ENCODE measurements at places on chromosomes 2 and 18.

GRCh38 chr2:150484461-150485021, 2.9 kb downstream of the RND3 start:
- DNase-seq = no peak

DNA sequence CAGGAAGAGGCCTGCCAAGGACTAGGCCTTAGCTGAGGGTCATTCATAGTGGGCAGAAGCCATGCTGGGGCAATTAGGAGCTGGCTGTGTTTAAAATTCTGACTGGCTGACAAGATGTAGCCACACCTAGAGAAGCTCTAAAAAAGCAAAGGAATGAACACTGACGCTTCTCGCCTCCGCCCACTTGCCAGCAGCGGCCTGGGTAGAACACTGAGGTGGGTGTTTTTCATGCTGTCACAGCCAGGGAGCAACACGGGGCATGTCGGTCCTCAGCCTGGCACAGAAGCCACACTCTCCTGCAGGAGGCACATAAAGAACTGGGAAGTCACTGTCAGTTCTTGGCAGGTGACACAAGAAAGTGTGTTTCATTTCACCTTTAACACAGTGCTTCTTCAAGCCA, 10.4 kb downstream of the CHST10 start:
- no peak for DNase-seq

DNA sequence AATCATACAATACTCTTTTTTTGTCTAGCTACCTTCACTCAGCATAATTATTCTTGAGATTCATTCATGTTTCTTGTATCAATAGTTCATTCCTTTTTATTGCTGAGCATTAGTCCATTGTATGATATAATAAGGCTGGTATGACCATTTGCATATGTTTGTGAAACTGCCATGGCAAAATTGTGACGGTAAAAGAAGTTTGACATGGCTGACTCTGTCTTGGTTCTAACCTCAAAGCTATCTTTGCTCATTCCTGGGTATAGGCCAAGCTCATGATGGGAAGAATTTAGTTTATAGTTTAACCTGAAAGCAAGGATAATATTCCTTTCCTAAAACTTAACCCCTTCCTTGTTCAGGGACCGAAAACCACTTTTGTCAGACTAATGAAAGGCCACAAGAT, 46.4 kb downstream of the COMMD1 start:
- no peak for DNase-seq

DNA sequence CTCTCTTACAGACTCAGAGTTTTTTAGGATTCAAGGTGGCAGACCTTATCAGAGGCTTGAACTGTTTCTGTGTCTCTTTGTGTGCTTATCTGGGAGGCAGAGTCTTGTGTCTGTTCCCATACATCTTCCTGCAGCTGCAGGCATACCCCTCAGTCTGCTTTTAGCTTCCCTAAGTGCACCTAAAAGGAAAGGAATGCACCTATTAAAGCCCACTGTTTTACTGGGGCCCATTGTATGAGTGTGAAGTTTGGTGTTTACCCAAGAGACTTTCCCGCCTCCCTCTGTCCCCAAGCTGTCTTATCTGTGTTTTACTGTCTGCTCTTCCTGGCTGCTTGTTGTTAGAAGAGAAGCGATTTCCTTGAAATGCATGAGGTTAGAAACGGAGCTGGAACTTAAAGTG, 1757.3 kb upstream of the PIK3C3 start:
- DNase-seq = no peak

- no peak for DNase-seq
These were observed 1.9 kb downstream of the SP5 start for GRCh38 chr2:170716851-170717598.

GRCh38 chr2:182014284-182014683, 28.6 kb downstream of the PPP1R1C start:
- DNase-seq = no peak

DNA sequence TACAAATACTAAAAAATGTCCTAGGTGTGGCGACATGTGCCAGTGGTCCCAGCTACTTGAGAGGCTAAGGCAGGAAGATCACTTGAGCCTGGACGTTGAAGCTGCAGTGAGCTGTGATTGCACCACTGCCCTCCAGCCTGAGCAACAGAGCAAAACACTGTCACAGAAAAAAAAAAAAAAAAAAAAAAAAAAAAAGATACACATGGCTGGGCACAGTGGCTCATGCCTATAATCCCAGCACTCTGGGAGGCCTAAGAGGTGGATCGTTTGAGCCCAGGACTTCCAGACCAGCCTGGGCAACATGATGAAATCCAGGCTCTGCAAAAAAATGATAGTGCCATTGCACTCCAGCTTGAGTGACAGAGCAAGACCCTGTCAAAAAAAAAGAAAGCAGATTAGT, 13.7 kb downstream of the KANSL1L start:
- DNase-seq = no peak

DNA sequence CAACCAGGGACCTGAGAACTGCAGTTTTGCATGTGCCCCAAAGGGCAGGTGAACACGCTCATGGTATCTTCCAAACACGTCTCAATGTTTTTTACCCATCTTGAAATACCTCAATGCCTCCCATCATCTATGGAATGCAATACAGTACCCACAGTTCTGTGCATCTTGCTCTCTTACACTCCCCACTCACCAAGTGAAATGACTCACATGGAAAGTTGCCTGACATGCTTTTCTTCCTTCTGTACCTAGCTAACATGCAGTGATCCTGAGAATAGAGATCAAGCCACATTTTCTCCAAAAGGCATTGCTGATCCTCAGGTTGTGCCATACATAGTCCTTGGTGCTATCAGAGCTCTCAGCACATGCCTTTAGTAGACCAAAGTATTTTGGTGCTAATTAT, 373.9 kb downstream of the GPD2 start:
- DNase-seq = no peak

GRCh38 chr2:186347472-186347871, 138.6 kb upstream of the ZC3H15 start:
- DNase-seq = no peak

DNA sequence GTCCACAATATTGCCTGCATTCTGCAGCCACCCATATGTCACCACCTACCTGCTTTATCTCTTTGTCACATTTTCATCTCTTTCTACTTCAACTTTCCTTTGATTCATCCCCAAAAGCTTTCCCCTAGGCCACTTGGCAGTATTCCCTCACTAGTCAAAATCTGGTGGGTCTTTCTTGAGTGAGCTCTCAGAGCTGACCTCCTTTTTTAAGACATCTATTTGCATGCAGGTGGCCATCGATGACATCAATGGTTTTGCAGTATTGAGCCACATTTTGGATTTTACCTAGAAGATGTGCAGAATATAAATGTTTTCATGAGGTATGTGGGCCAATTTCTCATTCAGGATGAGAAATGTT, 133.4 kb upstream of the REG3A start:
- DNase-seq = no peak

- DNase-seq = no peak
These were observed 78.4 kb upstream of the ARL5A start for GRCh38 chr2:151906633-151906998.

DNA sequence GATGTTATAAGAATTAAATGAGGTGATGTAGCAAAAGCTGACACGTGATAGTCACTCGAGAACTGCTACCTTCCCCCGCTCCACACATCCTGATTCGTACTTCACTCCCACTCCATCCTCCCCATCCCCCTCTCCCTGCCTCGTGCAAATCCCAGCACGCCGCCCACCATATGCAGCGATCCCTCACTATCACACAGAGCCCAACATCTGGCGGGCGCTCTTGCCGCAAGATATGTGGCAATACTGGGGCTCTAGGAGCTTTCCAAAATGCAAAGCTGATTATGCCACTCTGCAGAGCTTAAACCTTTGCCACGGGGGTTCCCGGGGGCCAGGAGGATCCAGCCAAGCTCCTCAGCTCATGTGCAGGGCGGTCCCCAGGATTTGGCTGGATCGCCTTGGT, 37.4 kb downstream of the DNMT3A start:
- no peak for DNase-seq

DNA sequence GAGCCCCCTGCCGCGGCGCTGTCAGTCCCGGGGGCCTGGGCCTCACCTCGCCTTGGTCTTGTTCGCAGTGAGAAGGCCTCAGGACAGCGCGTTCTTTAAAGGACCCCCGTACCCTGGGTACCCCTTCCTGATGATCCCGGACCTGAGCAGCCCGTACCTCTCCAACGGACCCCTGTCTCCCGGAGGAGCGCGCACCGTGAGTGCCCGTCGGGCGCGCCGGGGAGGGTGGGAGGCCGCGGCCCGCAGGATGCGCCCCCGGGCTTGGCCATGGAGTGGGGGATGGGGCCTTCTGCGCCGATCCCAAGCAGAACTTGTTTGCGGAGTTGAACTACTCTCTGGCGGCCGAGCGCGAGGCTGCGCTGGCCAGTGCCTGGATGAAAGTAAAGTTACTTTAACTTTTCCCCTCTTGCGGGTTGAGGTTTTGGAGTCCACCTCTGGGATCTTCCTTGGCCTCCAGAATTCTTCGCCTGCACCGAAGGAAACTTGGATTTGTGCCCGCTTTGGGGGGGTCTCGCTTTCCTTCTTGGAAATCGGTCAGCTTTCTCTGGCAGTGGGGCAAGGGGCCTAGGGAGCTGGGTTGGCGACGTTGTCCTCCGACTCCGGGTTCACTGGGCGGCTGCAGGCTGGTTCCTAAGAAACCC, 1.2 kb downstream of the TCF7L1 start:
- no peak for DNase-seq

DNA sequence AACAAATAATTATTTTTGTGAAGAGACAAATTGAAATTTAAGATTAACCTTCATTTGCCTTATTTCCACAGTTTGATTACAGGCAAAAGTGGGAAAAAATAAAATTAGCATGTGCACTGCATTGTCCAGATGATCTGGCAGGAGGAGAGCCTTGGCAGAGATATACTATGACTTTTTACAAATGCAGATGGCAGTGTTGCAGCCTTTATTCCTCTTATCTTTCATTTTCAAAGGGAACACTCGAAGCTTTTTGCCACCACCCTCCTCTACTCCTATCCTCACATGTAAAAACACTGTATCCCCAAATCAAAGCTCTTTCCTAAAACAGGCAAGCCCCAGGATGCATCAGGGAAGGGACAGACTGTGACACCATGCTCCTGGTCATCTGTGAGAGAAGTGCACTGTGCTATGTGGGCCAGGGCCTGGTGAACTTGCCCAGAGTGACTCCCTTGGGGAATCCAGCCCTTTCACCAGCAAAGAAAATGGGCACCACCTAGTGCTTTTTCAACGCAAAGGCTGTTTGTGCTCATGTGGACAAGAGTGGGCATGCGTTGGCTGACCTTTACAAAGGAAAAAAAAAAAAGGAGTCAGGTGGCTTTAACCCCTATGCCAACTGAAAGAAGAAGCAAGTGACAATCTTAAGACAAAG, 74.7 kb upstream of the ETAA1 start:
- DNase-seq = no peak

GRCh38 chr2:189576396-189576795, 4.2 kb downstream of the SLC40A1 start:
- no peak for DNase-seq

DNA sequence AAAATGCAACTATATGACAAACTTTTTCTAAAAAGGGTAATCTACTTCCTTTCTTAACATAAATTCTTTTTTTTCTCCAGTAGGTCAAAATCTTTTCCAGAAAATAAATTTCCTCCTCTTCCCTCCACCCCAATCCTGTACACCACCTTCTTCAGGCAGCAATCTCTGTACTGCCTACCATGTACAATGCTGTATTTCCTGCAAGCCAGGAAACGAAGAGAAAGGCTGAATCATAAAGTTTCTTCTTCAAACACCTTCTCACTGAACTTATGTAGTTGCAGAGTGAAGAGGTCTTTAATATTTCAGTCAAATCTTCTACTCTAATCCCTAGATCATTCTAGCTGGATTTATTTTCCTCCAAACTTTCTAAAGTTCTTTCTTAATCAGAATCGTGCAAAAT, 18.2 kb upstream of the C2orf66 start:
- no peak for DNase-seq

GRCh38 chr2:196168181-196168580, 3.2 kb downstream of the STK17B start:
- no peak for DNase-seq

DNA sequence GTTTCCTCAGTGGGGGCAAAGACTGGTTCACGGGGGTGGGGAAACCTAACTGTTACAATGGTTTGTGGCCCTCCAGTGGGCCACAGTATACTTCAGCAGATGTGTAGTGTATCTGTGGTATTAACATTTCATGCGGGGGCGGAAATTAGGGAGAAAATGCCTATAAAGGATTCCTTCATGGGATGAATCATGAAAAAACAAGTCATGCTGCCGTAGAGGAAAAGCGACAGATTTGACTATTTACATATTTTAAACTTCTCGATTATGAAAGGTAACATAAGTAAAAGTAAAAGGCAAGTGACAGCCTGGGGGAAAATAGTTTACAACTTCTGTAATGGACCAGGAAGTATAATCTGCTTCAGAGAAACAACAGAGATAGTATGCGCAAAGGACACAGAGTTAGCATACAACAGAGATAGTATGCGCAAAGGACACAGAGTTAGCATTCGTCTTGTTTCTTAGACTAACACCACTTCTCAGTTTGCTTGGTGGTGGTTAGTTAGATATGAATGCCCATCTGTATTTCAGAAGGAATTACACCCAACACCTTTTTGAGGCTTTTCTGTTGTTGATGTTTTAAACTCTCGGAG, 41.1 kb downstream of the MRPS9 start:
- no peak for DNase-seq

DNA sequence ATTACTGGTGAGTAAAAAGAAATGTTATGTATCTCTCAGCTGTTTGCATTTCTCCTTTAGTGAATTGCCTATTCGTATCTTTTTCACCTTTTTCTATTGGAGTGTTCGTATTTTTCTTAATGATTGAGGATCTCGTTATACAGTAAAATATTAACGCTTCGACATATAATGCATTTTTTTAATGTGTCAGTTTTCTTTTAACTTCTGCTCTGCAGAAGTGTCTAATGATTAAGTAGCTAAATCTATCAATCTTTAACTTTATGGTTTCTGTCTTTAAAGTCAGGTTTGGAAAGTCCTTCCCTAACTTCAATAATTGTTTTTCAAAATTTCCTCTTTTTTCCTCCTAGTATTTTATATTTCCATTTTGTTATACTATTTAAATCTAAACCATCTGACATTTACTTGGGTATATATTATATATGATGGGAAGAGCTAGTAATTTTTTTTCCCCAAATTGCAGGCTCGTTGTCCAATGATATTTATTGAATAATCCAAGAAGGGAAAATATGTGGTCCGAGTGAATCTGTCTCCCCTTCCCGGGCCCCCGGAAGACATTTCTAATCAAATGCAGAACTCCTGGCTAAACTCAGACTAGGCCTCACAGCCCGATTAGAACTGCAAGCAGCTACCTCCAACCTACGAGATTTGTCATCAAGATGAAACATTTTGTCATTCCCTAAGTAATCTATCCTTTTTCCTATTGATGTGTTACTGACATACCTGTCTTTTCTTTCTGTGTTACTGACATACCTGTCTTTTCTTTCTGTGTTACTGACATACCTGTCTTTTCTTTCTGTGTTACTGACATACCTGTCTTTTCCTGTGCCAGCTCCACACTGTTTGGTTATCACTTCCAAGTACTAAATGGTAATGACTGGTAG, 17.2 kb downstream of the PCBP1 start:
- DNase-seq = no peak
